Stimulated activated CD4-positive, alpha-beta T cell treated with anti-CD3 and anti-CD28 coated beads, Interleukin-1b, Interleukin-23, amount 100 ng/mL, for 1 hour (primary cell): ENCODE measurements at places on chromosomes 7 and 10.
A peak's percentile ranks its signal among the peaks of the same experiment; 100 is the strongest.

DNA sequence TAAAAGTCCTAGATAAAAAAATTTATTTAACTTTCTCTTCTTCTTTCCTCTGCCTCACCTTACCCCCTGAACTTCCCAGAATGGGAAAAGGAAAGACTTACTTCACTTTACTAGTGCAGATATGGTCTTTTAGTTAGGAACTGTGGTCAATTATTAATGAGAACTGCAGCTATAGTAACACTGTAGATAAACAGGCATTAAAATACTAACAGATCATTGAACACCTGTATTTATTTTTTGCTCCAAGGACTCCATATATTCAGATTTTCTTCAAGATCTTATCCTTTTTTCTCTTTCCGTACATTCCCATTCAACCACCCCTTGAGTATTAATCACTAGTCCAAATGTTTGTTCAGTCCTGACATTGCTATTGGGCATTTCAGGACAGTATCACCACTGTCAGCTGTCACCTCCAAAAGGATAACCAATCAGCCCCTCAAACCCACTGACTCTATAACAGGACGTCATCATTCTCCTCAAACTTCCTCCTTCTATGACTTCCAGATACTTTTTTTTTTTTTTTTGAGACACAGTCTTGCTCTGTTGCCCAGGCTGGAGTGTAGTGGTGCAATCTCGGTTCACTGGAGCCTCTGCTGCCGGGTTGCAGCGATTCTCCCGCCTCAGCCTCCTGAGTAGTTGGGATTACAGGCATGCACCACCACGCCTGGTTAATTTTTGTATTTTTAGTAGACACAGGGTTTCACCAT, 4.2 kb downstream of the CPVL start:
- DNase-seq, result no peak

DNA sequence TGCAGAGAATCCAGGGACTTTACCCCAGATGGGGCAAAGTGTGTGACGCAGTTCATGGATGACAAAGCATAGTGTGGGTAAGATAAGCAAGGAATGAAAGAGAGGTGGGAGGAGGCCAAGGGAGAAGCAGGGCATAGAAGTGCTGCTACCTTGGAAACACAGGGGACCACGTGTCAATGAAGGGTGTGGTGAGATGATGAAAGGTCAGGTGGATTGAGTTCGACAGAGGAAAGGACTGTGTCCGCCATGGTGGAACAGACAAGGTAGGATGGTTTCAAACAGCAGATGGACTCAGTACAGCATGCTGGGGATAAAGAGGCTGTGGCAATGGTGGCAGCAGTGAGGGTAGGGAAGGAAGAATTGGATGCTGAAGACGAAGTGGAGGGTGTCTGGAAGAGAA, 32.7 kb downstream of the MEST start:
- no peak for DNase-seq

DNA sequence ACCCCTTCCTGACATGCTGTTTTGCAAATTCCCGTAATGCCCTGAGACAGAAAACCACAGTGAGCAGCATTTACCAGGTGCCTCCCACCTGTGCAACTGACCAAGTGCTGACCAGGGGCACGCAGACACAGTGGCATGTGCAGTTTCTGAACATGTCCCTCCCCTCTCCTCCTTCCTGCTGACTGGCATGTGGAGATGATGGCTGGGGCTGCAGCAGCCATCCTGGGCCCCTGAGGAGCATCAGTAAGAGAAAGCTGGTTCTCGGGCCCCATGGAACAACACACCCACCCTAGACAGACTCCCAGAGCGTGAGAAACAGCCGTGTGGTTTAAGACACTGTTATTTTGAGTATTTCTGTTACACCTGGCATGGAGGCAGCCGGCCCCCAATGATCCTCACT, 66.2 kb upstream of the PDGFA start:
- DNase-seq, result no peak

- no peak for DNase-seq
Observed at GRCh38 chr10:947881-948280, 16.4 kb upstream of the LARP4B start.

GRCh38 chr10:71268758-71269157, 50.3 kb upstream of the SLC29A3 start:
- DNase-seq, result no peak

DNA sequence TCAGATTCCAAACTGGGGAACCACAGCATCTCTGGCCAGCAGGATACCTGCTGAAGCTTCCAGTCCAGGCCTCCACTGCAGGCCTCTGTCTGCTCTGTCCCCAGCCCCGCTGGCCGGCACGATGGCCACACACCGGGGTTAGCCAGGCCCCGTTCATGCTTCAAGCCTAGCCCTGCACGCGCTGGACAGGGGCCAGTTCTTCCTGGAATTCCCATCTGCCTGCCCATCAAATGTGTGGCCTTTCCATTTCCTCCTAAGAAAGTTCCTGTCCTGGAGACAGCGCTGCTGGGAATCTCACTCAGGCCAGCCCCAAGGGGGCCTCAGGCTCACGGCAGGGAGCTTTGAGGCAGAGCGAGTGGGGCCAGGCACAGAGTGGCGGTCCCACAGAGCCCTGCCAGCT, 18.0 kb downstream of the SH2B2 start:
- no peak for DNase-seq

- DNase-seq, result no peak
Observed at GRCh38 chr10:75876710-75877109, 445.3 kb downstream of the LRMDA start.

DNA sequence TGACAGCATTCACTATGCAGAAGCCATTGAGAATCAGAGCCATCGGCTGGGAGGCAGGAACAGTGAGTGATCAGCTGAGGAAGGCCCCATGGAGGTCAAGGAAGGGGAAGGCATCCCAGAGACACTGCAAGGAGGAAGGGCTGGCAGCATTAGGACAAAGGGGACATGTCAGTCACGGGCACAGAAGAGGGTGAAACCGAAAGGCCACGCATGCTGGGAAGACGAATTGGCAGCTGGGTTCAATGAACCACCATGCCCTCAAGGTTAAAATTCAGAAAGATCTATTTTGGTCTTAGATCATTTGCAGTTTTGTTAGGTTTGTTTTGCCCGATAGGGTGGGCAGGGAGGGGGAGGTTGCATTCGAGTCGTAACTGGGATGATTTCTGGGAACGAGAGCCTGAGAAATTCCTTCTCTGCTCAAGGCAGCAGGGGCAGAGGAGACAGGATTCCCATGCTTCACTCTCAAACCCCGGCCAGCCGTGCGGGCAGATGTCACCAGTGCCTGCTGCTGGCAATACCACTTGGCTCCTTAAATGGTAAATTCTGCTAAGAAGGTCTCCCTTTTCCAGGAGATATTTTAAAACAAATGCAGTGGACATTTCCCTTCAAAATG, 57.7 kb downstream of the ASB13 start:
- no peak for DNase-seq

- no peak for DNase-seq
Observed at GRCh38 chr10:90969947-90970673, 49.2 kb upstream of the ANKRD1 start.

- DNase-seq, result no peak
Observed at GRCh38 chr7:3280445-3280844, 20.6 kb upstream of the SDK1 start.

DNA sequence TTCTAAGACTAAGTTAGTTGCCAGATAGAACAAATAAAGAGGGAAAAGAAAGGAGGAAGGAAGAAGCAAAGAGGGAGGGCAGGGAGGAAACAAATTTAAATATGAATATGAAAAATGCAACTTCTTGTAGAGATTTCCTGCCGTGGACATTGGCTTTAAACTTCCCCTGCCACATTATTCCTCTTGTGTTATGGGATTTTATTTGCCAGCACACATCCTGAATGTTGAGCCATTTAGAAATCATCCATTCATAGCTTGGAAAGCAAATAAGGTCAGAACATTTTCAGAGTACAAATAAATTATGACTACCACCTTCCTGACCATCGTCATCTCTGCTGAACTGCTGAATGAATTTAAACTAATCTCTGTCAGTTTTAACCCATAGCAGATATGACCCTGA, 911.9 kb upstream of the LRRN3 start:
- no peak for DNase-seq

GRCh38 chr10:20396701-20397100, 500.4 kb downstream of the NEBL start:
- no peak for DNase-seq

- DNase-seq, result peak; percentile 40
Observed at GRCh38 chr7:149414745-149415390, 46.0 kb downstream of the ZNF777 start.

DNA sequence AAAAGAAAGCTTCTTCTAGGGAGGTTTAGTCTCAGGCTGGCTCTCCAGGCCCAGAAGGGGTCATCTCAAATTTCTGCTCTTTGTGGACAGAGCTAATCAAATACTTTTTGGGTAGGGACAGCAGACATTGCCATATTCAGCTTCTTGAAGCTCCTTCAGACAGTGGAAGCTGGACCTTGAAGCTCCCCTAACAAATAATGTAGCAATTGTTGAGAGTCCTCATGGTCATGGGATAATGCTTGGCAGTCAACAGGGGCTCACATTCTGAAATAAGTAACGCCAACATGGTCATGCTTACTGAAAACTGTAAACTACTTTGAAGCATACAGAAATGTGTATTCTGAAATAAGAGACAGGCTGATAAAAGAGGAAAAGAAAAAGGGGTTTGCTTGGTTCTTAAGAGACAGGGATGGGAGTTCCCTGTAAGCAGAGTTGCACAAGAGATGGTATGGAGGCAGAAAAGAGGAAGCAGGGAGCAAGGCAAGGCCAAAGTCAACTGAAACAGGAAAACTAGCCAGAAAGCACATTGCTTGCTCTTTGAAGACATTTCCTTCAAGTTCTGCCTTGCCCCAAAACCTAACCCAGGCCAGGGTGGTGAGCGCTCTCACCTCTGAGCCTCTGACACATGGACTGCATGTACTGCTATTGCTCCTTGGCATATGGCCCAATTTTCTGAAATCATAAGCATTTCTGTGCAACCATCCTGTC, 53.1 kb upstream of the KMT2E start:
- no peak for DNase-seq

- DNase-seq, result no peak
Observed at GRCh38 chr7:110522761-110523200, 568.1 kb upstream of the LRRN3 start.

- no peak for DNase-seq
Observed at GRCh38 chr7:155804897-155805825, 7.1 kb downstream of the SHH start.

DNA sequence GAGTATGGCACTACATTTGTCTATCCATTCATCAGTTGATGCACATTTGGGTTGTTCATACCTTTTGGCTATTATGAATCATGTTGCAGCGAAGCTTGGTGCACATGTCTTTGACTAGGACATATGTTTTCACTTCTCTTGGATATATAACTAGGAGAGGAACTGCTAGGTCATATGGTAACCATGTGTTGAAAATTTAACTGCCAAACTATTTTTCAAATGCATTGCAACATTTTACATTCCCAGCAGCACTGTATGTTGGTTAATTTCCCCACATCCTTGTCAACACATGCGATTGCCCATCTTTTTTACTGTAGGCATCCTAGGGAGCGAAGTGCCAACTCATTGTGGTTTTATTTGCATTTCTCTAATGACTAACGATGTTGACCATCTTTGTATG, 183.4 kb downstream of the PRKCQ start:
- no peak for DNase-seq

DNA sequence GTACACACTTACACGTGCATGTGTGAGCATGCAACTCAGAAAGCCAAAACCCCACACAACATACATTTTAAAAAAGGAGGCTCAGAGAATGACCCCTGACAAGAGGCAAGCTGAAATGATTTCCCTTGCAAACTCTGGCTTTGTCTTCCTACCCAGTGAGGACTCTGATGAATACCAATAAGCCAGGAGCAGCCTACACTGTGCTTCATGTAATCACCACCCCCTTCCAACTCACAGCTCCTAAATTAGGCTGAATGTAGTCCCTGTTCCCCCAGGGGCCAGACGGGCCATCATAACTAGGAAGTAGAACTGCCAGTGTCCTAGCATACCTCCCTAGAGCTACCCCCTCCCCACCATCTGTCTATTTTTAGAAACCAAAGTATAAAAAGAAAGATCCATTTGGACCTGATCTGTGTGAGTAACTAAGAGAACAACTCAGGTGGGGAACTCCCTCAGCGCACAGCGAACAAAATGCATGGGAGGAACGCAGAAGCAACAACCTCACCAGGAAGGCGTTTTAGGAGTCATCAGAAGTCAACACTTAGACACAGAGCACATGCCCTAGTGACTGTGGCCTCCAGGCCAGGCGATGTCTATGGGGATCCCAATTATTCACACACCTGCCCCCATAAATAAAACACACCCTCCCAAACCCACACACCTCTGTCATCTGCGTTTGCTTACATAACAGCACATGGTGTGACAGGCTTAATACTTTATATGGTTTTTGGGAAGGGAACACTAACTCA, 1.9 kb downstream of the DGKI start:
- DNase-seq, result no peak

GRCh38 chr7:116953372-116953905, at the start of gene ST7:
ST7 (plus strand) TSS chr7:116953501; CDS start chr7:116953541, 40 bp downstream.
- peak; percentile 9 for DNase-seq

DNA sequence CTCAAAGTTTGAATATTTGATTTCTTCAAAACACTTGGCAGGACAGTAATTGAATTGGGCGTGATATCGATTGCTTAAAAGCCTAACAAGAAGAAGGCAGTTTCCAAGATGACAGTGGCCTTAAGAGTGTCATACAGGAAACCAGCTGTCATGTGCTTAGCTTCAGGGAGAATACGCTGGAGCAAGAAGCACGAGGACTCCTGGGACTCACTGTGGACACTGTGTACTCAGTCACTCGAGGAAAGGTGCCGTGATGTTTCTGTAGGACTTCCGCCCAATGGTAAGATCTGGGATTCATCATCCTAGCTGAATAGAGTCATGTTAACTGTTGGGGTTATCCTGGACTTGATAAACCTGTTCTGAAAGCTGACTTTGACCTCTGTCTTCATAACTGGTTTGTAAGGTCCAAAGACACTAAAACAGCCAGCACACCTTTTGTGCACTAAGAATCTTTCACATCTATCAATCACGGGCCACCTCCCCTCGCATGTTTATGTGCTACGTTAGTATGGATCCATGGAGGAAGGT, 113.5 kb downstream of the CELF2 start:
- no peak for DNase-seq

- no peak for DNase-seq
Observed at GRCh38 chr10:127836966-127837365, 55.8 kb downstream of the CLRN3 start.

GRCh38 chr7:116546916-116547315, 22.1 kb downstream of the CAV1 start:
- no peak for DNase-seq

DNA sequence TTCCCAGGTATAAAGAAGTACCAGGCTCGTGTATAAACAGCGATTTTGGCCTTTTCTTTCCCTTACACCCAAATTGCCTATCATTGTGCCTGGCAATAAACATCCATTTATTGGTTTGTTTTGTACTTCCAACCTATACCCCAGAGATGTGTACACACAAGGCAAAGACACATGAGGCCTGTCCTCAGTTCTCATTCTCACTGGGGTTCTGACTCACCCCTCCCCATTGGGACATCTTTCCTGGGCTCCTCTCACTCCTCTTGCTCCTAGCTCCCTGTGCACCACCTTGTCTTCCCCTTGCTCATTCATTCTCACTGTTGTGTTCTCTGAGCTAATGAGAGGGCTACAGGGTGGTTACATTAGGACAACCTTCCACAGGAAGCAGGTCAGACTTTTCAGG, 240.7 kb downstream of the ANK3 start:
- DNase-seq, result no peak

- DNase-seq, result no peak
Observed at GRCh38 chr7:16646472-16647072, 591 bp downstream of the BZW2 start.
